Neural crest cell (in vitro differentiated cells): ENCODE measurements at places on chromosomes 4 and X. TPM values are rescaled to one million over a fixed set of nuclear protein-coding genes. Genes with fewer than 3 reads are reported as not detected.

Gene ESX1
- not detected in 2 replicates for total RNA-seq

DNA sequence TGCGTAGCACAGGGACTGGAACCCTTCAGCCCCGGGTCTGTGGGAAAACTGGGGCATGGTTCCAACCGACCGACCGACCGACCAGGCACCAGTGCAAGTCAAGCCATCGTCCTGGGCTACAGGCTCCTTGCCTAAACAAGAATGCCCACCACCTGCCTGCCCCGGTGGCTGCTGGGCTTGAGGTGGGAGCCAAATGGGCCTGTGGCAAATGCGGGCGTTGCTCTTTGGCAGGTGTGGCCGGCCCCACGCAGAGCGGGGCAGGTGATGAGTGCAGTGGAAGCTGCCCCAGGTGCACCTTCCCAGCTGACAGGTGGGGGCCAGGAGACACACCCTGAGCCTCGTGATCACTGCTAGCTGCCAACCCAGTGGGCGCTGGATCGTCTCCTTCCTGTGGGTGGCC is 77.9 kb downstream of the MTMR1 start:
- H3K27me3 ChIP-seq: no peaks in the 10 kb centered on the region
- no peak overlapping the region for H3K4me3 ChIP-seq

Gene EMCN
- not detected in 2 replicates for total RNA-seq

GRCh38 chr4:70057651-70058050 is 7.4 kb downstream of the HTN1 start:
- no peak overlapping the region for H3K4me3 ChIP-seq
- no peak overlapping the region for H3K27ac ChIP-seq
- DNase-seq: no peak
- H3K27me3 ChIP-seq: peaks cover 7% of the 10 kb centered on the region
- no peaks in the 10 kb centered on the region for H3K4me1 ChIP-seq

Gene CLDN22
- not detected in 2 replicates for total RNA-seq

- H3K4me3 ChIP-seq: no peak overlapping the region
- H3K36me3 ChIP-seq: peaks cover 3% of the 10 kb centered on the region
- peaks cover 49% of the 10 kb centered on the region for H3K4me1 ChIP-seq
- no peak overlapping the region for H3K27ac ChIP-seq
- H3K27me3 ChIP-seq: no peaks in the 10 kb centered on the region
Measured at GRCh38 chr4:185787926-185788679, 23.9 kb downstream of the SORBS2 start.

- H3K4me3 ChIP-seq: no peak overlapping the region
- no peak for DNase-seq
- no peaks in the 10 kb centered on the region for H3K27me3 ChIP-seq
- H3K27ac ChIP-seq: no peak overlapping the region
- no peaks in the 10 kb centered on the region for H3K4me1 ChIP-seq
Measured at GRCh38 chr4:9885958-9886357, 104.5 kb downstream of the DRD5 start.

- H3K27ac ChIP-seq: peak overlapping the region; percentile 91
- no peaks in the 10 kb centered on the region for H3K36me3 ChIP-seq
- peak overlapping the region; percentile 0 for H3K4me3 ChIP-seq
- peaks cover 37% of the 10 kb centered on the region for H3K4me1 ChIP-seq
- DNase-seq: no peak
- peaks cover 2% of the 10 kb centered on the region for H3K27me3 ChIP-seq
Measured at GRCh38 chr4:152697284-152698088, 17.7 kb upstream of the TMEM154 start.

DNA sequence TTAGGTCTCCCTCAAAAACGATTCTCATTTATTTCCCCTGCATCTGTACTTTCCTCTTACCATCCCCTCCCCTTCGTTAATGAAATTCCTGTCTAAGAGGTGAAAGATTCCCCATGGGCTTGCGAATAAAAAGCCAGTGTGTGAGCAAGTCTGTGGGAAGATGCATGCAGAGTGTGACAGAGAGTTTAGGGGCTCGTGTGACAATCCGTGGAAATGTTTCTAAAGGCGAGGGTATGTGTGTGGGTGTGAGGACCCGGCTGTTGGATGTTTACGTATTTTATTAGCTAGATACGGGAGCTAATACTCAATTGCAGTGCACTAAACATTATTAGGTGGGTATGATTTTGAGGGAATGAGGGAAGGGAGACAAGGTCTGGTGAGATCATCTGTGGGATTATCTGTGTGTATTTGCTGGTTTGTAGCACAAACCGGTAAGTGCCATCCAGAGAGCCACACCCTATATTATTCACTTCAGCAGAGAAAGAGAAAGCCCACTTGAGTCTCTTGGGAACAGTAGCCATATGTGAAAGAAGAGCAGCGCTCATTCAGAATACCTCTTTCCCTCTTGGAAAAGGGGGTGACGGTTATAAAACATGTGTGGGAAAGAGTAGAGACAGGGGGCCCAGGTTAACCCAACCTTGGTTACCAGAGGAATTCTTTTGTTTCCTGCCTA is 893 bp upstream of the HOPX start:
- DNase-seq: no peak
- H3K4me3 ChIP-seq: no peak overlapping the region
- H3K4me1 ChIP-seq: peaks cover 9% of the 10 kb centered on the region
- no peak overlapping the region for H3K27ac ChIP-seq
- no peaks in the 10 kb centered on the region for H3K36me3 ChIP-seq
- H3K27me3 ChIP-seq: peaks cover 43% of the 10 kb centered on the region

Gene GLRB
- 8.2 and 8.4 TPM in 2 replicates for total RNA-seq
